ENCODE measurements at places on chromosomes 4 and X.

- peak; percentile 2 for DNase-seq
Observed at GRCh38 chr4:27278615-27279375, 418.2 kb downstream of the STIM2 start.

DNA sequence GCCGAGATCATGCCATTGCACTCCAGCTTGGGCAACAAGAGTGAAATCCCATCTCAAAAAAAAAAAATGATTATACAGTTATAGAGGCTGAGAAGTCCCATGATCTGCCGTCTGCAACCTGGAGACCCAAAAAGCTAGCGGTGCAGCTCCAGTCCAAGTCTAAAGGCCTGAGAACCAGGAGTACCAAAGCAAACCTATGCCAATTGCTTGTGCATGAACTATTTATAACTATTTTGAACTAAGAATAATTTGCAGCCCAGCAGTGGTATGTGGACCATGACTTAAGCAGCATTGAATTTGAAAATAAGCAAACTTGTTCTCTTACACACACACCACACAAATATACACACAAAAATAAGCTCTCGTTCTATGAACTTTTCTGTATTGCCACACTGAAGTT is 51.8 kb downstream of the TASL start:
- no peak for DNase-seq

- no peak for DNase-seq
Observed at GRCh38 chrX:9475984-9476383, 11.1 kb downstream of the TBL1X start.

GRCh38 chr4:47315346-47315745 is 148.2 kb downstream of the COMMD8 start:
- DNase-seq, result peak; percentile 2

- no peak for DNase-seq
Observed at GRCh38 chr4:10584042-10584441, 100.5 kb downstream of the CLNK start.

- DNase-seq, result no peak
Observed at GRCh38 chrX:18149454-18149853, 71.2 kb downstream of the BEND2 start.

DNA sequence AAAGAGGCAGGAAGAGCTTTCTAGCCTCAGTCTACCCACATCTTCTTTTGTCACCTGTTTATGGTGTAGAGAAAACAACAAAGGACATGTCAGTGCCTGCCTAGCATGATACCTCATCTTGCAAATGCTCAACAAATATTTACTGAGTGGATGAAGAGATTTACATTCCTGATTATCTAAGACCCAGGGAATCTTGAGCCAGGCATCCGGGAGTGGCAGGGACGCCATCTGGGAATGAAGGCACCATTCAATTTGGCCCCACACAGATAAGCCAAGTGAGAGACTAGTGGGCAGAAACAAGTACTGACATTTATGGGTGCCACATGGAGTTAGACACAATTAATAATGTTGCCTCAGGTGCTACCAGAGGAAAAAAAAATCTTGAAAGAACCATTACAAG is 36.8 kb upstream of the CASK start:
- DNase-seq, result no peak

DNA sequence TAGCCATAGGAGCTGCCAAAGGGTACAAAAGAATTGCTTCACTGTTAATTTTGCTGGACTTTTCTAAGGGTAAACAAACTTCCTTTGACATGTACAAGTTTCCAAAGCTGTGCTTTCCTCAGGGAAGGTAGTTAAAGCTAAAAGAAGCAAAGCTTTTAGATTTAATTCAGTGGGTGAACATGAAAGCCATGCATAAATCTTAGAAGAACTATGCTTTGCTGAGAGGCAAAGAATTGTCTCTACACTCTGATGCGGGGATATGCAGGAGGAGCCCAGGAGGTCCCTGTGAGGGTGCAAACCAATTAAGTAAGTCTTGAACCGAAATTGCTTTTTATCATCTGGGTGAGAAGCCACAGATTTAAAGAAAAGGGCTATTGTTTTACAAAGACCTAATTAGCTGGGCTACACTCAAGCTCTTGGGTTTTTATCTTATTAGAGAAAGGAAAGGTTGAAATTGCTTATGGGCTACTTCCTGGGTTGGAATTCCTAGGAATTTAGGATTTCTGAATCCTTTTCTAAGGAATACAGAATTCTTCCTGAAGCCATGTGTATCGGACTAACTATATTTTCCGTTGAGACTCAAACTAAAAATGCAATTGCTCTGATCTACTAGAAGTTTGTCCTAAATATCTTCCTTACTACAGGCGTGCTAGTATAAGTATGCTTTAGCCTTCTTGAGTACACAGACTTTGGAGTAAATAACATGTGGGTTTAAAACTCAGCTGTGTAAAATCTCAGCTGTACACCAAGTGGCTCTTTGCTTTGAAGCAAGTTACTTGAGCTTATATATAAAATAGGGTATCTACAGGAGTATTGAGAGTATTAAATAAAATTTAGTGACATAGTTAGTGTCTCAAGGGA is 188.4 kb upstream of the ANK2 start:
- DNase-seq, result no peak

DNA sequence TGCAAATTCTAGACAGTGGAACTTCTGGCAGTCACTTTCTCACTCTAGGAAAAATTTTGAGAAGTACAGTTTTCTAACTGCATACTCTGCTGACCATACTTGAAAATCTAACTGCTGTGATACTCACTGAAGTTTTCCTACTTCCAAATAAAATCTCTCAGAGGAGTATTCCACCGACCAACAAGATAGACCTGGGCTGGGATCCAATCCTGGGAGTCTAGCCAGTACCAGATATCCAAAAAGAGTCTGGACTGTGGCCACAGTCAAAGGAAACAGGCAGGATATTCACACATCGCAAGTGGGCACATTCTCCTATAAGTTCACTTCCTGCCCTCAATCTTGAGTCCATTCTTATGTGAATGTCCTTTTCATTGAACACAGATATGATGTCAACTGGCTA is 1138.7 kb upstream of the PCDH7 start:
- DNase-seq, result no peak

DNA sequence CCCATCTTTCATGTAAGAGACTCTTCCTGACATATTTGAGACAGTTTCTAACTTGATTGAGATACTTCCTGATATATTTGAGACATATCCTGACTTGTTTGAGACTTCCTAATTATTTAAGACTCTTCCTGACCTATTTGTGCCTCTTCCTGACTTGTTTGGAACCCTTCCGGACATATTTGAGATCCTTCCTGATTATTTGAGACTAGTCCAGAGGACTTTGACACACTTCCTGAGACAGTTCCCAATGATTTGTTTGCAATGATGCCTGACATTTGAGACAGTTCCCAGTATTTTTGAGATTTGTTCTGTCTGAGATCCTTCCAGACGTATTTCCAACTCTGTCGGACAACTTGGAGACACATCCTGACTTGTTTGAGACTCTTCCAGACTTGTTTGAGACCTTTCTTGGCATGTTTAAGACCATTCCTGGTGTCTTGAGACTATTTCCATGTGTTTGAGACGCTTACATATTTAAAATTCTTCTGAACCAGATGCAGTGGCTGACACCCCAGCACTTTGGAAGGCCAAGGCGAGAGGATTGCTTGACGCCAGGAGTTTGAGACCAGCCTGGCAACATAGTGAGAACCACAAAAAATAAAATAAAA is 118.9 kb upstream of the USP9X start:
- no peak for DNase-seq

DNA sequence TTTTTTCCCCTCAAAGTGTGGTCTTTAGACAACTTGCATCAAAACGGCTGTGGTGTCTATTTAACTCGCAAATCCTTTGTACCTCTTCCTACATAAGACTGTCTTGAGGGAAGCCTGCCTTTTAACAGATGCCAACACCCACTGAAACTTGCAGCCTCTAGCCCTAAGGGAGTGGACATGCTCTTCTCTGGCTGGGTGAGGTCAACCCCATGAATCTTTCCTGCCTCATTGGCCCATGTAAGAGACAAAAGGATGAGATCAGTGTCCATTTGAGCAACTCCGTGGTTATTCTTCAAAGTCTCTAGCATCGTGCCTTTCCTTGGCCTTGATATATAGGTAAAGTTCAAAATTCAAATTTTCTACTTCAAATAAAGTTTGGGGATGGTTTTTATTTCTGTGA is 134.7 kb downstream of the SHROOM3 start:
- DNase-seq, result no peak

DNA sequence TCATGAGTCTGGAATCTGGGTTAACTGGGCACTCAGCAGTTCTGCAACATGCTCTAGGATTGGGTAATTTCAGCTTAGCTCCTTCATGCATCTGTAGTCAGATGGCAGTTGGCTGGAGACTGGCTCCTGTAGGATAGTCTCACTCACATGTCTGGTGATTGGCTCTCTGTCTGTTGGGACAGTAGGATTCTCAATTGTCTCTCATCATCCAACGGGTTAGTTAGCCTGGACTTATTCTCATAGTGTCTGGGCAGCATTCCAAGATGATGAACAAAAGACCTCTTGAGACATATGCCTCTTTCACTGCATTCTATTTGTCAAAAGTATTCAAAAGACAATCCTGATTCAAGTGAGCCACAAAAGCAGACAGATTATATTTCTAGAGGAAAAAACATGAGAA is 795.6 kb upstream of the GALNTL6 start:
- no peak for DNase-seq

- no peak for DNase-seq
Observed at GRCh38 chr4:183262776-183263100, 57.3 kb downstream of the CLDN22 start.

DNA sequence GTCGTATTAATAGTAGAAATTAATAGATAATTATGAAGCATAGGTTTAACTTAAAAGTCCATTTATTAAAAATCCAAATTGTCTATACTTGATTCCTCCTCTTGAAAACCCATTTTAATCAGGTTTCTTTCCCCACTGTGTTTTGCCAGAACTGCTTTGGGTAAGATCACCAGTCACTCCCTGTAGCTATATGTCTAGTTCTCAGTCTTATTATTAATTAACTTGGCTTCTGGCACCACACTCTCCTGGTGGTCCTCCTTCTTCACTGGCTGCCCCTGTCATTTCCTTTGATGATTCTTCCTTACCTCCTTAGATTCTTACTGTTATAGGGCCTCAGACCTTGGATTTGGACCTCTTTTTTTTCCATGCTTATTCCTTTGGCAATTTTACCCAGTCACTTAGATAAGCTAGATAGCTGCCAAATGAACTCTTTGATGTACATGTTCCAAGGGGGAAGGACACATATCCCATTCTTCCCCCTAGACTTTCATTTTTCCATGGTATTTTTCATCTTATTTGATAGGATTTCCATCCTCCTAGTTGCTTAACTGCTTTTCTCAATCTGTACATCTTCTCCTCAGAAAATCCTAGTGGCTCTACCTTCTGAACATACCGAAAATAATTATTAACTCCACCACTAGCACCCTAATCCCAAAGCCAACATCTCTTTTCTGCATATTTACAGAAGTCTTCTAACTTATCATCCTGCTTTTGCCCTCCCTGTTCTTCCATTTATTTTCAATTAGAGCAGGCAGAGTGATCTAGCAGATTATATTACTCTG is 24.5 kb downstream of the GIMD1 start:
- no peak for DNase-seq

DNA sequence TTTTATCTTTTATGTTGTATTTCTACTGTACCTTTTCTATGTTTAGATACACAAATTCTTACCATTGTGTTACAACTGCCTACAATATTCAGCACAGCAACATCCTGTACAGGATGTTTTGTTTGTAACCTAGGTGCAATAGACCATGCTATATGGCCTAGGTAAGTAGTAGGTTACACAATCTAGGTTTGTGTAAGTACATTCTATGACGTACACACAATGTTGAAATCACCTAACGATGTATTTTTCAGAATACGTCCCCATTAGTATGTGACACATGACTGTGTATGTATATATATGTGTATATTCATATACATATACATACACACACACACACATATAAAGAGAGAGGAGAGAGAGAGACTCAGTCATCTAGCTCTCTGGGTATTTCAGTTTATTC is 103.5 kb downstream of the CLNK start:
- no peak for DNase-seq

GRCh38 chr4:116059361-116059760 is 945.9 kb upstream of the NDST4 start:
- no peak for DNase-seq

- DNase-seq, result peak; percentile 65
Observed at GRCh38 chr4:663438-664428, 10.3 kb downstream of the ATP5ME start.

DNA sequence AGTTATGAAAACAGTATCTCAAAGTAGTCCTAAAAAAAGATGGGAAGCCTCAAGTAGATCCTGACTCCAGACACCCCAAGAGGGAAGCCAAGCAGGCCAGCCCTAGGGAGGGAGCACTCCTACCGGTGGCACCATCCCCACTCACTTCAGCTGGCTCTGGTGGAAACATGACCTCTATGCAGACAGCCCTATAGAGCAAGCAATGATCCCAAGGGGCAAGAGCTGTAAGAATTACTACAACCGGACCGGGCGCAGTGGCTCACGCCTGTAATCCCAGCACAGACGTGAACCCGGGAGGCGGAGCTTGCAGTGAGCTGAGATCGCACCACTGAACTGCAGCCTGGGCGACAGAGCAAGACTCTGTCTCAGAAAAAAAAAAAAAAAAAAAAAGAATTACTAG is 5.7 kb downstream of the LETM1 start:
- no peak for DNase-seq

GRCh38 chr4:82640540-82640939 is 78.8 kb upstream of the TMEM150C start:
- no peak for DNase-seq

DNA sequence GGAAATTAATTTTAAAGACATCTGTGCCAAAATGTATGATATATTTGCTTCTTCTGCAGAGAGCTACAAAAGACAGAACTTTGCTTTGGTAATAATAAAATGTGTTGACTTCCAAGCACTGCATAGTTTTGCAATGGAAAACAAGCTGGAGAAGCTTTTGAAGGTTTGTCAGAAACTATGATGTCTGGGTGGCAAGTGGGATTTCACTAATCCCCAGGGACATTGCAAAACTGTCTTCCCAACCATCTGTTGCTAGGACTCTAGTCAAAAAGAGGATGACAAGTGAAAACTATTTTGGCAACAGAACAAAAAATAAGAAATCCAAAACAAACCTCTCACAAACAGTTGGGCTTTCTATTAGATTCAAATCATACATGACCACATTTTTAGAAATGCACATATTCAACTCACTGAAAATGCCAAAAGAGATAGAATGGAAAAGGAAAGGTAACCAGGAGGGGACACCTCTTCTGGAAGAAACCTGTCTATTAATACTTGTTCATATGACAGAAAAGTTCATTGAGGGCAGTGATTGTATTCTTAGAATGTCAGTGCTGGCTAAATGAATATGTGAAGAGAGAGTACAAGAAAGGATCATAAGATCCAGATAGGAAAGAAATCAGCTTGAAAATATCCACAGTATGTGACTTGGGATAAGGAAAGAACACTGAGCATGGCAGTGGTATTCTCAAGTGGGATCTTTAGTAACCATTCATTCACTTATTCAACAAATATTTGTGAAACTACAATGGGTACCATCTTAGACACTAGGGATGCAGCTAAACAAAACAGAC is 228.0 kb downstream of the RASL11B start:
- DNase-seq, result no peak

- no peak for DNase-seq
Observed at GRCh38 chrX:96576368-96576767, 108.3 kb upstream of the DIAPH2 start.

Data from activated naive CD4-positive, alpha-beta T cell treated with anti-CD3 and anti-CD28 coated beads, Interleukin-2, amount 50 U/mL, for 72 hours (primary cell).